ENCODE measurements at places on chromosomes 1 and 21.

DNA sequence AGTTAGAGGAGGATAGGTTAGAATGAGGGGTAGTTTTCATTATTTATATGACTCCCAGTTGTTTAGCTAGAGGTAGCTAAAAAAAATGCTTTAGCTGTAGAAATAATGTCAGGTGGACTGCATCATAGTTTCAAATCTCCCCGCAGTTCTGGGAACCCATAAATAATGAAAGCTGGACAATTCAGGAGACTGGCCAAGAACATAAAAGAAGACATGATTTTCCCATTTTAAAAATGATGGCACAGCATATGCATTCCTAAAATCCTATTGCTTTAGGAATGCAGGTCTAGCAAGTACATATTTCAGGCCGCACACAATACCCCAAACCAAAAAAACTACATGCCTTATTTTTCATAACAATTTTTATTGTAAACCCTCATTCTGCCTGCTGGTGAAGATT lies 143.3 kb downstream of the CTH start:
- no peak for DNase-seq

- DNase-seq: no peak
These were observed 22.7 kb downstream of the PIGM start for GRCh38 chr1:160009081-160009480.

GRCh38 chr1:220222939-220223338 lies 49.3 kb downstream of the RAB3GAP2 start:
- DNase-seq: no peak

DNA sequence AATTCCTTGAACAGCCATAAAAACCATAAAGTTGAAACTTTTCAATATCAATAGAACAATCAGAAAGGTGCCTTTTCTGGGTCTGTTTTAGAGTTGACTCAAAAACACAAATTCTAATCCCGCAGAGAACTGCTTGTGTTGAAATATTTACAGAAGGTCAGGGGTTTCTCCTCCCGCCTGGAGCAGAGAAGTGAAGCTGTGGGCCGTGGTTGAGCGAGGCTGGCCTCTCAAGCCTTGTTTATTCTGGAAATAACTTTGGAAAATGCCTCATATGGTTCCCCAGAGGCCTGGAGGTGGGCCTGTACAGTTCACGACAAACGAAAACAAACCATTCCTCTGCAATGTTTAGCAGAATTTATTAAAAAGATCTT lies 90.8 kb upstream of the ERRFI1 start:
- no peak for DNase-seq

GRCh38 chr21:40020651-40021050 lies 153.4 kb downstream of the PCP4 start:
- DNase-seq: no peak

DNA sequence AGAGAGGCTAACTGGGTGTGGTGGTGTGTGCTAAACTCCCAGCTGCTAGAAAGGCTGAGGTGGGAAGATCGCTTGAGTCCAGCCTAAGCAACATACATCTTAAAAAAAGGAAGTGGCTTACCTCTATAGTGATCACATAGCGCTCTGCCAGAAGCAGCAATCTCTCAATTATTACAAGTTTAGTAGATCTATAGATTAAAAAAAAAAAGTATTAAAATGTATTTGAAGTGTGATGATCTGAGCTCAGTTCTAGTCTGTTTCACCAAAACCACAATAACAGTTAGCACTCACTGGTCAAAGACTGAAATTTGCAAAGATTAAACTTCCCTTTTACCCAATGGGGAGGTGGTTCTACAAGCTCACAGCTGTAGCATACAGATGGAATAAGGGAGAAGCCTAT lies 76.3 kb downstream of the USP24 start:
- no peak for DNase-seq

- DNase-seq: no peak
These were observed 33.5 kb downstream of the EPHA10 start for GRCh38 chr1:37731312-37732019.

DNA sequence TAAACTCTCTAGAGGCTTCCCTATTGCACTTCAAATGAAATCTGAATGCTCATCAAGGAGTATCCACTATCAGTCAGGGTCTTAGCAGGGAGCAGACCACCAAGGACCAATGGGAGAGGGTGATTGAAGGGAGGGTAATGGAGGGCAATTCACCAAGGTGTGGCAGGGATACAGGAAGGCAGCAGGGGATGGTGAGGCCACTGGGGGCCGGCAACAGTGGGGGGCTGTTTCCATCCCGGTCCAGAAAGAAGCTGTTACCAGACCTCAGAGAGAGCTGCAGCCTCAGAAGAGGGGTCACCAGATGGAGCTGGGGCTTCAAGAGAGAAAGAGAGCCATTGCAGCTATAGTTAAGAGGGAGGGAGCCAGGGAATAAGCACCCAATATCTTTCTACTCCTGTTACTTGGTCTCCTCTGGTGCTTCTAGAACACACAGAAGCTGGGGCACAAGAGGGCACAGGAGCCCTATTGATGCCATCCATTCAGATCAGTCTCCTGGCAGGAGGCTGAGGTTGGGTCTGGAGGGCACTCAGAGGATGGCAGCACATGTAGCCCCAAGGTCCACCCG lies 417.6 kb downstream of the PTPRU start:
- no peak for DNase-seq

GRCh38 chr1:157371826-157372225 lies 180.5 kb downstream of the FCRL5 start:
- no peak for DNase-seq

- no peak for DNase-seq
These were observed 10.8 kb downstream of the ARHGEF16 start for GRCh38 chr1:3465091-3465934.

GRCh38 chr1:29876902-29877301 lies 640.6 kb downstream of the PTPRU start:
- no peak for DNase-seq

DNA sequence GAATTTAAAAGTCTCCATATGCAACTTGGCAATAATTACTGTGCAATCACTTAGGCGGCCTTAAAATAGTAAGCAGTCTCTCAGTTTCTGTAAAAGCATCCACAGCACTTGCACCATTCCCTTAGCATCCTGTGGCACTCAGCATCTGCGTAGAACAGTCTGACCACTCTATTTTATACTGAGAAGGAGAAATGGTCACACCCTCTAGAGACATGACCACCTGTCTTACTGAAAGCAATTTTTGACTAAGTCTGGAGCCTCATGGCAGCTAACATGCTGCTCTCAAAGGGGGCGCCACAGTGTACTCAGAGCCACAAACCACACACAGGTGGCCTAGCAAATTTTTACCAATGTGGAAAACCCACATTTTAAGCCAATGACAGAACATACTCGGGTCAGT lies 62.0 kb downstream of the KCNK1 start:
- no peak for DNase-seq

DNA sequence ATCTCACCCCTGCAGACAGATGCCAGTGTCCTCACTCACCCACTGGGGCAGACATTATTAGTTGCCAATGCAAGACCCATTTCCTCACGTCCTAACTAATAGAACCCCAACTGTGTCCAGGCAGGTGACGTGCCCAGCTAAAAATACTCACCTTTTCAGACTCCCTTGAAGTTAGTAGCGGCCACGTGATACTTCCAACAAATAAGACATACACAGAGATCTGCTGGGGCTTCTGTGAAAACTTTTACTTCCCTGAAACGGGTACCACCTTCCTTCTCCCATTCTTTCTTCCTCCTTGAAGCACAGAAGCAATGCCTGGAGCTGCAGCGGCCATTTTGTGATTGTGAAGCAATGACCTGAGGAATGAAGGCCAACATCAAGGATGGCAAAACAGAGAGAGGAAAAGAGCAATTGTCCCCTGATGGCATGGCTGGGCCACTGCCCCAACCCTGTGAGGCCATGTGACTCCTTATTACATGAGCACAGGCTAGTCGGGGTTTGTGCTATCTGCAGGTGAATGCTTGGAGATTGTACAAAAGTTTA lies 74.4 kb upstream of the TMPRSS2 start:
- no peak for DNase-seq

- DNase-seq: no peak
These were observed 21.5 kb downstream of the CRCT1 start for GRCh38 chr1:152535774-152536173.

DNA sequence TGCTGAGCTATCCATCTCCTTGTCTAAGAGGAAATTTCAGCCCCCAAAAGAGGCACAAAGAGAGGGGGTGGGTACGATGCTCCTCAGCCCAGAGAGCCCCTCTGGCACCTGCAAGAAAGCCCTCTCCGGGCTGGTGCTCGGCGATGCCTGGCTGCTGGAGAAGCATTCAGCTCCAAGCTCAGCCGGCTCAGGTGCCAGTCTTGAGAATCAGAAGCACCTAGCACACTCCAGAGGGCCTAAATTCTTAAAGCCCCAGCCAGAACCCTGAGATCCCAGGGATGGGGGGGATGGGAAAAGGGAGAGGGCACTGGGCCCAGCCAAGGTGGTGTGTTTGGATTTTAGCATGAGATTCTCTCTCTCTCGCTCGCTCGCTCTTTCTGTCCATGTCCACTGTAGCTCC lies 2.9 kb downstream of the GRIK3 start:
- no peak for DNase-seq

DNA sequence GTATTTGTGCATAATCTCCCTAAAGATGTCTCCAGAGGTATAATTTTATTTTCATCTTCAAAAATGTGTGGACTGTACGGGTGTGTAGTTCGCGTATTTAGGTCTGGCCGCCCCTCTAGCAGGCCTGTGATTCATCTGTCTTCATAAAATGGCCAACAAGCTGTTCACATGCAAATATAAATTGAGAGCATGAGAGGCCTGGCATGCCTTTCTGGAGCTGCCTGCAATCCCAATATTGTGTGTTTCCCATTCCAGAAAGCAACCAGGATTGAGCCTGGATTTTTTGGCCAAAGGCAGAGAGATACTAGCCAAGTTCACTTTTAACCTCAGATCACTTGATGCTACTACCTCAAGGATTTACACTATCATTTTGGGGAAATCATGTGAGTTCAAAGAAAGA lies 197.2 kb downstream of the NFIA start:
- DNase-seq: no peak

DNA sequence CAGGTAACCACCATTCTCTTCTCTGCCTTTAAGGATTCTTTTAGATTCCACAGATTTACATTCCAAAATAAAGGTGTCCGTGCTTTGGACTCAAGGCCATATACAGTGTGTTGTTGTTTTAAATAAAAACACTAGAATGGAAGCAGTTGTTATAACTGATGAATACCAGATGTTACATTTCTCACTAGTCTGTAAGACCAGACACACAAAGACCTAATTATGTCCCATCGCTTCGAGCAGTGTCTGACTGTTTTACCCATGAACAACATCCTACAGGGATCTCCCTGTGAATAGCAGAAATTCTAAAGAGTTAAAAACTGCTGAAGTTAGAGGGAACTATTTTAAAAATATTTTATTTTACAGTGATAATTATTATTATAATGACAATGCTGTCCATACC lies 574.7 kb upstream of the ZP4 start:
- no peak for DNase-seq

- DNase-seq: no peak
These were observed 161.3 kb upstream of the C1orf21 start for GRCh38 chr1:184225283-184226099.

GRCh38 chr1:38833146-38833545 lies 26.4 kb downstream of the RRAGC start:
- DNase-seq: no peak

- no peak for DNase-seq
These were observed 23.2 kb downstream of the KANK4 start for GRCh38 chr1:62295921-62296491.

DNA sequence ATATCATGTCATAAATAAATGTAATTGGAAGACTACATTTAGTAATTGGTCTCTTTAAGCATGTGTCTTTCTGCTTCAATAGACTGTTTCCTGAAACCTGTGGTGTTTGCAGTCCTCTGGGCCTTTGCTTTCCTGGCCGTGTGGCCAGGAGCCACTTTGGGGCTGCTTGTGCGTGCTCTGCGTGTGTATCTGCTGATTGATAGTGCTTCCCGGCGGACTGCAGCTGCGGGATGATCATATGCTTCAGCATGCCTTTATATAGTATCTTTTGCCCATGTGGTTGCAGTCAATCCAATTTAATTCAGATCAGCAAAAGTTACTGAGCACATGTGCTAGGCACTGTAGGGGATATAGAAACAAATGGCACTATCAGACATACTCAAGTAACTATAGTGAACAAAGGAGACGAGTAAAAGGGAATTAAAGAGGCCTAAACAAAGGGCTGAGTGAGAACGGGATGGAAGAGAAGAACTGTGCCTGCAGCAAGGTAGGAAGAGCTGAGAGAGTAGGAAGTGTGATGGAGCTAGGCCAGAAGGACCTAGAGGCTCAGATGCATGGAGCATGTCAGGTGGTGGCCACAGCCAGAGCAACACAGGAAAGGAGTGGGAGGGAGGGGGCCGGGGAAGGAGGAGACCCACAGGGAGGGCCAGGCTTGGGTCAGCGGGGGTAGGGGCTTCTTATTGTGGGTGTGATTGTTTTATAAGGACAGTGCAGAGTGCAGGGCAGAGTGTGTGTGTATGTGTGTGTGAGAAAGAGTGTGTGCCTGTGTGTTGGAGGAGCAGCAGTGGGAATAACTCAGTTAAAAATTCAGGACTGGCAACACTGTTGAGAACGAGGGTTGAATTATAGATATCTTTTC lies 27.2 kb upstream of the TTF2 start:
- no peak for DNase-seq

DNA sequence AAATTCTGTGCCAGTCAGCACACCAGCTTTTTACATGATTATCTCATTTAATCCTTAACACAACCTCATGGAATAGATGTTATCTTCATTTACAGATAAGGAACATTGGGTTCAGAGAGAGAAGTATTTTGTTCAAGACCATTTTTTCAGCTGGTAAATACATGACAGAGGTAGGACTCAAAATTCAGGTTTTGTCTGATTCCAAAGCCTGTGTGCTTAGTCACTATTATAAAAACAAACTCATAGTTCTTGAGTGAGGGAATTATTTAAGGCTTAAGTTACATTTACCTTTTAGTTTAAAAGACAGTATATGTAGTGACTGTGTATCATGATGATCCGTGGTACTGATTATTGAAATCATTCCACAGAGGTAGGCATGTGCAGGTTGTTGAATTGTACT lies 125.2 kb downstream of the MAGI3 start:
- no peak for DNase-seq

DNA sequence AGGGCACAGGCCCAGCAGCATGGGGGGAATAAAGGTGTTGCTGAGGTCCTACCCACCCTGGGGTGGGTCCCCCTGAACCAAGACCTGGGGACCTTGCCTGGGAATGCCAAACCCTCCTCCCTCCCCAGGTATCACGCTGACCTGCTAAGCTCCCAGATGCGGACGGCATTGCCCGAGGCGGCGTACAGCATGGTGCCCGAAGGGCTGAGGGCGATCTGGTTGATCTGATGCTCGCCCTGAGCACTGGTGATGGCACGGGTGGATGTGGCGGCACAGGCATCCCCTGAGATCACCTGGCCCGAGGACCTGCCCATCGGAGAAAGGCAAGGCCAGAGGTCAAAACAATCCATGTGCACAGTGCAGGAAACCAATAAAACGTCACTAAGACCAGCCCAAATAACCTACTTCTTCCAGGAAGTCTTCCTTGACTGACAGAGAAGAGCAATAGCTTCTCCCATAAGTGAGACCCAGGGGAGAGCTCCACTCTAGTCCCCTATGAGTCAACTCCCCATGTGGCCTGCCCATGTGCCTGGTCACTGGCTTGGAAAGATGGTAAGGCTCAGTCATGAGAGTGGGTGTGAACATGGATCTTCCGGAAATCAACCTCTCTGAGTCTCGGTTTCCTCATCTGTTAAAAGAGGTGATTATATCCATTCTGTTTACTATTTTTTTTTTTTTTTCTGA lies 46.3 kb downstream of the KIF21B start:
- no peak for DNase-seq

- DNase-seq: no peak
These were observed 78.4 kb downstream of the KIF14 start for GRCh38 chr1:200542162-200542561.
